ENCODE measurements at places on chromosomes 7 and 10.

DNA sequence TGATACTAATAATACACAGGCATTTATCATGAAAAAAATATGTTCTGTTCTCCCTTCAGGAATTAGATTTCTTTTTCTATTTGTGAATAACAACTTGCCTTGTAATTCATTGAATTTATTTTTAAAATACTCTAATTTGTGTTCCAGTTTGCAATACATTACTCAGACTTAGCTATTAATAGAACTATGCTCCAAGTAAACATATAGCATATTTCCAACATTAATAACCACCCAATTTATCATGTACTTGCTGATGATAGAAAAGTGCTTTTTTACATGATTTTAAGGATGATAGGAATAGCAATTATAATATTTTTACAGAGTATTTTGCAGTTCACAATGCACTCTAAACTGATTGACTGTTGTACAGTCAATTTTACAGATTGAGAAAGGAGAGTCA, 338.8 kb upstream of the SEMA3D start:
- DNase-seq: no peak

DNA sequence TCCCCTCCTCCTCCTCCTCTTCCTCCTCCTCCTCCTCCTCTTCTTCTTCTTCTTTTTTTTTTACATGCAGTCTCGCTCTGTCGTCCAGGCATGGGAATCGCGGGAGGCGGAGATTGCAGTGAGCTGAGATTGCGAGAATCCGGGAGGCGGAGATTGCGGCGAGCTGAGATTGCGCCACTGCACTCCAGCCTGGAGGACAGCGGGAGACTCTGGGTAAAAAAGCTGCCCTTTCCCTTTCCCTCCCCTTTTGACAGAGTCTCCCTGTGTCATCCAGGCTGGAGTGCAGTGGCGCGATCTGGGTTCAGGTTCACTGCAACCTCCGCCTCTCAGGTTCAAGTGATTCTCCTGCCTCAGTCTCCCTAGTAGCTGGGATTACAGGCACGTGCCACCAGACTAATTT, 168.1 kb upstream of the MALRD1 start:
- DNase-seq: no peak

GRCh38 chr7:139696552-139696951, 81.2 kb downstream of the HIPK2 start:
- no peak for DNase-seq

GRCh38 chr7:133477791-133478190, 224.9 kb downstream of the EXOC4 start:
- DNase-seq: peak; percentile 4

DNA sequence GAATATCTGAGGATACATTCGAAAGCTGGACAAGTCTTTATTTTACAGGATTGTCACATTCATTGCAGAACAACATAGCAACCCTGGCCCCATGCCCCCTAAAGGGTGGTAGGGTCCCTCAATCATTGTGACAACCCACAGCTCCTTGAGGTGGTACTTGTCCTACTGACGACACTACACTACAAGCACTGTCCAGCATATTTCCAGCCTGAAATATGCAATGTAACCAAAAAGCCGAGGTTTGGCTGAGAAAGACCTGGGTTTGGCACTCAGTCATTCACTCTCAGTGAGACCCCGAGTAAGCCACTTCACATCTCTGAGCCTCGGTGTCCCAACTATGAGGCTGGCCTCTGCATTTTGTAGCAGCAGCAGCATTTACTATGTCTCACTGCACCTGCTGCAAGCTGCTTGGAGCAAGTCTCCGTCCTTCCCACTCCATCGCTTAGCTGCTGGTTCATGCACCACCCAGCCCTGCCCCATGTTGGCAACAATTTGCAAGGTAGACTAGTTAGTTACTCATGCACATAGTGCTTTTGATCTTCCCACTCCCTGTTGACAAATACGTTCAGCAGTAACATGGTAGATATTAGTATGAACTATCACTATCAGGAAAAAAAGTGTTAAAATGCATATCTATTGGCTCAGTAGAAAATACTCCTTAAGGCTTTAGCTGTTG, 43.6 kb upstream of the TNPO3 start:
- no peak for DNase-seq

DNA sequence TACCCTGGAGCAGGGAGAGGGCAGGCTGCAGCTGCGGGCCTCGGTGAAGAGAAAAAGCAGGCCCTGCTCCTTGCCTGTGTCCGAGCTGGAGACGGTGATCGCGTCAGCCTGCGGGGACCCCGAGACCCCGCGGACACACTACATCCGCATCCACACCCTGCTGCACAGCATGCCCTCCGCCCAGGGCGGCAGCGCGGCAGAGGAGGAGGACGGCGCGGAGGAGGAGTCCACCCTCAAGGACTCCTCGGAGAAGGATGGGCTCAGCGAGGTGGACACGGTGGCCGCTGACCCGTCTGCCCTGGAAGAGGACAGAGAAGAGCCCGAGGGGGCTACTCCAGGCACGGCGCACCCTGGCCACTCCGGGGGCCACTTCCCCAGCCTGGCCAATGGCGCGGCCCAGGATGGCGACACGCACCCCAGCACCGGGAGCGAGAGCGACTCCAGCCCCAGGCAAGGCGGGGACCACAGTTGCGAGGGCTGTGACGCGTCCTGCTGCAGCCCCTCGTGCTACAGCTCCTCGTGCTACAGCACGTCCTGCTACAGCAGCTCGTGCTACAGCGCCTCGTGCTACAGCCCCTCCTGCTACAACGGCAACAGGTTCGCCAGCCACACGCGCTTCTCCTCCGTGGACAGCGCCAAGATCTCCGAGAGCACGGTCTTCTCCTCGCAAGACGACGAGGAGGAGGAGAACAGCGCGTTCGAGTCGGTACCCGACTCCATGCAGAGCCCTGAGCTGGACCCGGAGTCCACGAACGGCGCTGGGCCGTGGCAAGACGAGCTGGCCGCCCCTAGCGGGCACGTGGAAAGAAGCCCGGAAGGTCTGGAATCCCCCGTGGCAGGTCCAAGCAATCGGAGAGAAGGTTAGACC, 138.0 kb upstream of the STK17A start:
- no peak for DNase-seq

DNA sequence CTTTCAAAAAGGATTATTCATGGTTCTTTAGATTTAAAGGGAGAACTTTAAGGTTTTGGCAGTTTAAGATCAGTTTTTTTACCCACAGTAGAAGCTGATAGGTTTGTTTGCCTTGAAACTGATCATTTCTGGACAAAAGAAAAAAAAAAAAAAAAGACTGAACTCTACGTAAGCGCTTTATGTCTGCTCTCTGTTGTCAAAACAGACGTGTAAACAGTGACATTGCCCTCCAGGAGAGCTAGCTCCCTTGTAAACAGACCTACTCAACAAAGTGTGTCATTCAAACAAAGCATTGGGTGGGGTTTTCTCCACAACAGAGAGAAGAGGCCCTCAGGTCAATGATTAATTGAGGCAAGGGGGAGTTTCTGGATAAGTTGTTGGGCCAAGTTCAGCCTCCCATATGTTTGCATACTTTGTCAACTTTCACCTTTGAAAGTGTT, 568.1 kb upstream of the LRRN3 start:
- peak; percentile 93 for DNase-seq

GRCh38 chr7:134772401-134772800, 7.0 kb upstream of the CALD1 start:
- no peak for DNase-seq

DNA sequence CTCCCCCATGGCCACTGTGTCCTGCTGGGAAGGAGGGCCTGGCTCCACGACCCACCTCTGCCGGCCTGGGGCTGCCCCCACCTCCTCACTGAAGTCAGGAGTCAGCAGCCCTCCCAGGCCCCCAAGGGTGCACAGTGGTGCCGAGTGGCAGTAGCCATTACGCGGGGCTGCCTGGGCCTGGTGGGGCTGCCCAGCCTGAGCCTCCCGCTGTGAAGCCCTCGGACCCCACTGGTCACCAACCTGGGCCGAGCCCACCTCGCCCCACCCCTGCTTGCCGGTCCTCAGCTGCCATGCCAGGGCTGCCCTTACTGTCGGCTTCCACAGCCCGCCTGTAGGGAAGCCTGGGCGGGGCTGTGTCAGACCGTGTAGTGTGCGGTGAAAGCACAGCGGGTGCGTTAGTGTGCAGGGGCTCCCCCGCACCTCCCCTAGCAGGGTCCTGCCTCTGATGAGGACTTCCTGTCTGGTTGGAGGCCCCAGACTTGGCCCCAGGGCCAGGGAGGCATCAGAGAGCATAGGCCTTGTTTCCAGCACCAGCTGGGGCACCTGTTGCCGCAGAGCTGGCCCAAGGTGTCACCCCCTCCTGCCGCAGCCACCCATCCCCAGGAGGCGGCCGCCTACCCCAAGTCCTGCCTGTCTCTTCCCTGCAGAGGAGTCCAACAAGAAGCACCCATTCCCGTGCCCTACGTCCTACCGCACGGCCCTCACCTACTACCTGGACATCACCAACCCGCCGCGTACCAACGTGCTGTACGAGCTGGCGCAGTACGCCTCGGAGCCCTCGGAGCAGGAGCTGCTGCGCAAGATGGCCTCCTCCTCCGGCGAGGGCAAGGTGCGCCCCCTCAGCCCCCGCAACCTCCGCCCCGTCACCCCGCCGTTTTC, 10.0 kb downstream of the TMEM120A start:
- no peak for DNase-seq

Measured in NCI-H1694 treated with DMSO at 0.1 percent for 48 hours (cell line).